ENCODE measurements at places on chromosomes 16 and 17.

- no peak for DNase-seq
Observed at GRCh38 chr16:57899771-57900661, 70.9 kb downstream of the CNGB1 start.

- no peak for DNase-seq
Observed at GRCh38 chr17:2337544-2338314, 428 bp downstream of the SGSM2 start.

GRCh38 chr16:27464626-27465482, 62.9 kb downstream of the IL21R start:
- DNase-seq: no peak

DNA sequence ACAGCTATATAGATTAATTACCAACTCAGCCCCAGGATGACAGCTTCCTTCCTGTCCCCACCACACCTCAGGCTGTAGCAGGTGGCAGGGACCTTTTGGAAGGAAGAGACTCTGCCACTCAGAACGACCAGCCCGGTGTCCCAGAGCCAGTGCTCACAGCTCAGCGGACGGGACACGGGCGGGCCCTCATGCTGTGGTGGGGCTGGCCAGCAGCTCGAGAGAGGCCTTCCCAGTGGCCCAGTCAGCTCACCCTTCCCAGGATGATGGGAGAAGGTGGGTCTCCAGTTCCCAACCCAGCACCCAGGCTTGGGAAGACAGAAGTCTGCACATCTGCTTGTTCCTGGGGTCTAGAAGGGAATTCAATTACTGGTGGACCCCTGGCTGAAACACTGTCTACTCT, 10.5 kb downstream of the NUDT16L1 start:
- DNase-seq: no peak

- no peak for DNase-seq
Observed at GRCh38 chr17:19531780-19532501, 1.7 kb upstream of the SLC47A1 start.

- DNase-seq: no peak
Observed at GRCh38 chr16:4212934-4213296, 29.0 kb downstream of the SRL start.

DNA sequence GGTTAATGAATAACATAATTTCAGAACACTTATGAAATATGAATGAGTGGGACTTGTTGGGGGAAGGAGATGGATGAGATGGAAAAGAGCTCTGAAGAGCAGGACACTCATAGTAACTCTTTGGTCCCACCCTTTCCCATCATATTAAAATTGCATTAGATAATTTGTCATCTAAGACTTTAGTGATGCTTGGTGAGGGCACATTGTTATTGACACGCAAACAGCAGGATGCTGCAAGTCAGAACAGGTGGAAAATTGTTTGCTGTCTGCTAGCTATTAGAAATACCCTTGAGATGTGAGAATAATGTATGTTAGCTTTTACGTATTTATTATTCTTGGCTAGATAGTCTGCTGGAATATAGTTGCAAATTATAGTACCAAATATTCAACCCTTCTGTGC, 75.7 kb downstream of the TANC2 start:
- no peak for DNase-seq

Measured in GM04503 (cell line).